ENCODE measurements at places on chromosomes 5 and 9.

DNA sequence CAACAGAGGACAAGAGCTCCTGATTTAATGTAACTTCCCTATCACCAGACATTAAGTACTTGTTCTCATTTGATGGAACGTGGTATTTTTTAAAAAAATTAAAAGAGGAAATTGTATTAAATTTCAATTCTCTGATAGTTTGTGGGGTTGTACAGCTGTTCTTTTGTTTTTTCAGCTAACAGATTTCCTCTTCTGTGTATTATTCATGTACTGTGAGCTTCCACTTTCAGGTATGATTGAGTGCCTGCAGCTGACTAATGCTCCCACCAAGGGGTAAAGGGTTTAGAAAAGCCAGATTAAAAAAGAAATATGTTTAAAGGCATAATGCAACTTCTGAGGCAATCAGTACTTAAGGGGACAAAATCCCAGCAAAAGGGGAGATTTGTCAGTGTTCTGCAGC, 117.7 kb upstream of the ACTBL2 start:
- no peak for DNase-seq

DNA sequence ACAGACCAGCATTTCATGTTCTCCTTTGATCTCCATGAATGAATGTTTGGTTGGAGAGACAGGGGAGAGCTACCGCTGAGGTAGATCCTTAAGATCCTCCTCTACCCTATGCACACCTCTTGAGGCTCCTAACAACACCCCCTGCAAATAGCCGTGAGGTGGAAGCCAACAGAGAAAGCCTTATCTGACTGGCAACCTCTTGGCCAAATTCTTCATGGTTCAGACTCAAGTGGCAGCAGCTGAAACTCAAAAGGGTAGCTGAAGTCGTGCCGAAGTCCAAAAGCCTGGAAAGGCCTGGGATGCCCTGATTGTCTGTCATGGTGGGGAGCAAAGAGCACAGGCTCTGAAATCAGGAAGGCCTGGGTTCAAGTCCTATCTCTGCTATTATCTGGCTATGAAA, 184.9 kb downstream of the SEC61B start:
- no peak for DNase-seq

GRCh38 chr5:2917524-2917923, 166.0 kb upstream of the IRX2 start:
- DNase-seq = no peak

DNA sequence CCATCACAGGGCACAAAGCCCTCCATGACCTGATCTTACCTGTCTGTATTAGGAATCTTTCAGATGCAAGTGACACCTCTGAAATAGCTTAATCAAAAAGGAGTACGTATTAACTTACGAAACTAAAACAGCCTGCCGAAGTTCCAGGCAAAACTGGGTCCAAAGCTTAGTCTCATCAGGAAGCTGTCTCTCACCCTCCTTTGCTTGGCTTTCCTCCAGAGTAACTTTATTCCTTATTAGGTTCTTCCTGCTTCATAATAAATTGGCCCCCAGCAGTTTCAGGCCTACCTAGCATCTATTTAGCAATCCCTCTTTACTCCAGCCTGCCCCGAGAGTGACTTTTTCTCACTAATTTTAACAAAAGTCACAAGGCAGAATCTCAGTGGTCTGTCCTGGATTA, 58.4 kb upstream of the STK32A start:
- no peak for DNase-seq

- peak; percentile 57 for DNase-seq
Measured at GRCh38 chr9:101229606-101230005, 155.2 kb downstream of the BAAT start.

DNA sequence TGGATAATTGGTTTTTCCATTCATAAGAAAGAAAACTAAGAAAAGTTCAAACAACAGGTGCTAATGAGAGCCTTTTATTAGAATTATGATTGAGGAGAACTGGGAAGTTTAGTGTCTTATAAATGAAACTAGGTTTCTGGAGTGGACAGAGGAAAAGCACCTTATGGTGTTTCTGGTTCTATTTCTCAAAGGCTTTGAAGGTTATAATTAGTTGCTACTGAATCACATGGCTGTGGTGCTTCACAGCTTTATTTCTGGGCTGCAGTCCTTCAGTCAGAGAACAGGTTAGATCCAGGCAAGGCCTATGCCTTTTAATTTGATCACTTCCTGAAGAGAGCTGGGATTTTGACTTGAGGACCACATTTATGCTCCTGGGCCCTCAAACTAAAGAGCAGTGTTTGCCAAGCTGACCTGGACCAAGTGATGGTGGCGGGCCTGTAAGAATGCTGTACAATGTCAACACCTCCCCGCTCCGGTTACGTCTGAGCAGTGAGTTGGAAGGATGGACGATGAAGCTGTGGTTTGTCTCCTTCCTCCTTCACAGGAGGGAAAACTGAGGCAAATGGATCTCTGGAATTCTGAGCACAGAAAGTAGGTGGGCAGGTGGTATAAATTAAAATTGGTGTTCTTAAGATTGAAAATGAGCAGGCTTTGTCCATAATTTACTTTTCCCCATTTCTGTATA, 56.0 kb downstream of the ZNF462 start:
- DNase-seq = no peak

DNA sequence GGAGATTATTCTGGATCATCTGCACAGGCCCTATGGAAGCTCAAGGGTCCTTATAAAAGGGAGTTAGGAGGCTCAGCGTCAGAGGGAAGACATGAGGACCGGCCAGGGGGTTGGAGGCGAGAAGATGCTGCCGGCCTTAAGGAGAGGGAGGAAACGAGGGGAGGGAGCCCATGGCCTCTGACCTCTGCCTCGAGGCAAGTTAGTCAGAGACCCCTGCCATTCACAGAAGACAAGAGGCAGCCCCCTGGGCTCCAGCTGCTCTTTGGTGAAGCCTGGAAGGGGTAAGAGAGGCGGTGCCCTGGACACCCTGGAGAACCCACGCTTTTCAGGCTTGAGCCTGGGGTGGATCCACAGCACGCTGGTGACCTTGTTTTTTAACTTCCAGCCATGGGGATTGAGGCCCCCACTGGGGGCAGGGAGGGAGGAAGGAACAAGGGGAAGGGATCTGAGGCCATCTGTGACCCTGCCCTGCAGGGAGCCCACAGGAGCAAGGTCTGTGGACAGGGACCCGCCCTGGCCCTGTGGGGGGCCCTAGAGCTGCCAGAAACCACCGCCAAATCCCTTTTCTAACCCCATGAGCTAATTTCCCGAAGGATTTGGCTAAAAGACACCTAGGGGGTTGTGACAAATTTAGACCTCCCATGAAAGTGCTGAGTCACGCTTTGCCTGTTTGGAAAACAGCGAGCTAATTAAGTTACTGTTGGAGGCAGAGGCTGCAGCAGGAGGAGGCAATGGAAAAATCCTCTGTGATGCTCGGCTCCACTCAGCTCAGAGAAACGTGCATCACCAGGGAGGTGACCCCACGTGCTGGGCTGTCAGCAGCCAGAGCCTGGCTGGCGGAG, 49.7 kb downstream of the OLFM1 start:
- peak; percentile 81 for DNase-seq

- DNase-seq = no peak
Measured at GRCh38 chr9:35716230-35716629, 15.8 kb downstream of the TLN1 start.

- no peak for DNase-seq
Measured at GRCh38 chr9:92736563-92737215, 27.9 kb downstream of the BICD2 start.

DNA sequence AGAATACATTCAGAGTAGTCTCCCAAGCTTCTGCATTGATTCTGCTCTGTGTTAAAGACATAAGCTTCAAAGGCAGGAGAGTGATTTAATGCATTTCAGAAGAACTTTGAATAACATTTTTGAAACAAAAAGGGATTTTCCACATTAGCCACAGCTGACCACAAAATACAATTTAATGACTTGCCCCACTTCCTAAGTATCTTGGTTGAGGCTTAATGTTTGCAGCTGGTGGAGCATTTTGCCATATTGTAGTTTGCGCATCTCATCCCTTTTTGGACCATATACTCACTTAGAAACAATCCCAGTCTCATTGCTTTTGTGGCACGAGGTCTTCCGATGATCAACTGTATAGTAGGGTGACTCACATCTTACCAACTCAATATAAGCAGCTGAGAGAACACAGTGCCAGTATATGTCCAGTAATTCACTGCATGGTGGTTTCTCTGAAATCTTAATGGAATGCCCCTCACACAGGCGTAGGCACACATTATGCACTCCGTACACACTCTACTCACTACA, 455.8 kb upstream of the PTGER4 start:
- DNase-seq = no peak

GRCh38 chr9:115042781-115043509, 75.0 kb downstream of the TNC start:
- DNase-seq = no peak

DNA sequence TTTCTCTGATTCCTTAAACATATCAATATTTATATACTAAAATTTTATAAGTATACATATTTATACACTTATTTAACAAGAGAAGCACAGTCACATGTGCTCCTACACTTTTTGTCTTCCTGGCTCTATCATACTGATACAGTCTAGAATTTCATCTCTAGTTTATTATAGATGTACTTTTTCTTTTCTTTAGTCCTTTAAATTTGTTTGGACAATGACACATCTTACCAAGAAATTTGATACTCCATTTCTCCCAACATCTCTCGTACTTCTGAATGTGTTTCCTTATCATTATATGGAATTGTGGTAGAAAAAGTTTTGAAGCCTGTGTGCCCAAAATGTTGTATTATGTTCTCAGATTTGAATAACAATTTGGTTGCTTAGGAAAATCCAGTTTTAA, 104.6 kb downstream of the DMRT2 start:
- no peak for DNase-seq

GRCh38 chr9:13929013-13929412, 384.9 kb downstream of the NFIB start:
- no peak for DNase-seq

DNA sequence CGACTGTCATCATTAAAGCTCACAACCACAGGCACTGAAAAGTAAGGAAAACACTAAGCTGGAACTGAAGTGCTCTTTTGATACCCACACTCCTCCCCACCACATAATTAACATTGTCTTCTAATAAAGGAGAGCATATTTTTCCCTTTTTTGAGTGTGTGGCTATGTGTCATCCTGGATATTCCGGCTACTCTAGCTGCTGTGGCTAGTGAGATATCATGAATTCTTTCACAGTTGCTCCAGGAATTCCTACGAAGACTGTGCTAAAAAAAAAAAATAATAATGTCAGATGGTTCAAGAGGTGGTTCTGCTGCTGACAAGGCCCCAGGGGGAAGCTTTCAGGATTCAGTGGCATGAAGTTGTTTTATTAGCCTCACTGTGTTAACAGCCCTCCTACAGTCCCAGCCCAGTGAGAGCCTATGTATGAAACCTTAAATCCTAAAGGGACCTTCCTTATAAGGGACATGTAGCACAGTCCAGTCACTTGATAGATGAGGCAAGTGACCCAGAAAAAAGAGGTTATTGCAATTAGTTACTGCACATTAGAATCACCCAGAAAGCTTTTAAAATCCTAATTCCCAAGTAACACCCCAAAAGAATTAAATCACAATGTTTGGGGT, 46.6 kb downstream of the TMEM252 start:
- no peak for DNase-seq

- no peak for DNase-seq
Measured at GRCh38 chr9:16680541-16680940, 189.9 kb downstream of the BNC2 start.
